ENCODE measurements at places on chromosomes 3 and 15. TPM values are rescaled to one million over a fixed set of nuclear protein-coding genes. Genes with fewer than 3 reads are reported as not detected.

The CCR9 gene
- total RNA-seq: 4.4 TPM

The ZNF654 gene
- 14.7 TPM for total RNA-seq

GRCh38 chr3:107837895-107838612 is 252.8 kb downstream of the CD47 start:
- no peak for DNase-seq
- no peak overlapping the region for H3K4me3 ChIP-seq
- no peak overlapping the region for H3K27ac ChIP-seq
- H3K4me1 ChIP-seq: no peaks in the 10 kb centered on the region

The FBXW12 gene
- not detected for total RNA-seq

DNA sequence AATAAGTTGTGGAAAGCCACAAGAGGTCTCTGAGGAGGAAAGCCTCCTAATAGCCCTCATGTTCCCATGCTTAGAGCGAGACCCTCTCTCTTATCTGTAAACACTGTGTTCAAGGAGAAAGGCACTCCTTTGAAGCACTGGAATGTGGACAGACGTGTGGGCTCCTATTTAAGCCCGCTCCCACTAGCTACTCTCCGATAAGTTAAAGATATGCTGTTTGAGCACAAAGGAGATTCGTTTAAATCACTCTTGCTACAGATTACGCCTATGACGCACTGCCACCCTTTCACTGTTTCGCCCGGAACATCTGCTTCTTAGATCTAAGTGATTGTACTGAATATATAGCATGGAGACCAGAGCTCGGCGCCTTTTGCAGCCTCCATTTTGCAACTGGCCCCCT is 57.8 kb upstream of the FAM3D start:
- DNase-seq: no peak
- H3K27ac ChIP-seq: no peak overlapping the region
- no peaks in the 10 kb centered on the region for H3K36me3 ChIP-seq
- no peaks in the 10 kb centered on the region for H3K27me3 ChIP-seq

- DNase-seq: no peak
- H3K4me1 ChIP-seq: no peaks in the 10 kb centered on the region
- no peak overlapping the region for H3K4me3 ChIP-seq
- no peak overlapping the region for H3K27ac ChIP-seq
- no peaks in the 10 kb centered on the region for H3K27me3 ChIP-seq
Measured at GRCh38 chr3:133851266-133851906, 44.3 kb downstream of the RAB6B start.

DNA sequence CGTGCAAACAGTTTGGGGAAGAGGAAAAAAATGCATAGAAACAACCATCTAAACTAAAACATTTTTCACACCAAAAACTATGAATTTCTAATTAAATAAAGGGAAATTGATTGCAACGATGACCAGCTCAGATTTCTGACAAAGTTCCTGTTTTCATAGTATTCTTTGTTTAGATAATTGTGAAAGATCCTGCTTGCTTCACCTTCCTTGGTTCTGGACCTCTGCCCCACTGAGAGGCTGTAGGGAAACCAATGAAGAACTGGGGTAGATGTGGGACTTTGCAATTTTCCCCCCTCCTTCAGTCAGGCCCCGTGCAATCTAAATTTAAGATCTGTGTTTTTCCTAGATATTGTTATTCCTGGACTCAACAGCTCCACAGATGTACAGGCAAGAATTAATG is 13.8 kb upstream of the TEX264 start:
- H3K4me3 ChIP-seq: no peak overlapping the region
- no peak overlapping the region for H3K27ac ChIP-seq
- no peaks in the 10 kb centered on the region for H3K27me3 ChIP-seq
- DNase-seq: no peak

- no peak for DNase-seq
- H3K27me3 ChIP-seq: no peaks in the 10 kb centered on the region
- no peak overlapping the region for H3K27ac ChIP-seq
Measured at GRCh38 chr3:17175187-17175807, 290.5 kb downstream of the PLCL2 start.

The SLCO2A1 gene
- 22.5 TPM for total RNA-seq

The CHP1 gene
- total RNA-seq: 107 TPM

The C2CD4A gene
- not detected for total RNA-seq

DNA sequence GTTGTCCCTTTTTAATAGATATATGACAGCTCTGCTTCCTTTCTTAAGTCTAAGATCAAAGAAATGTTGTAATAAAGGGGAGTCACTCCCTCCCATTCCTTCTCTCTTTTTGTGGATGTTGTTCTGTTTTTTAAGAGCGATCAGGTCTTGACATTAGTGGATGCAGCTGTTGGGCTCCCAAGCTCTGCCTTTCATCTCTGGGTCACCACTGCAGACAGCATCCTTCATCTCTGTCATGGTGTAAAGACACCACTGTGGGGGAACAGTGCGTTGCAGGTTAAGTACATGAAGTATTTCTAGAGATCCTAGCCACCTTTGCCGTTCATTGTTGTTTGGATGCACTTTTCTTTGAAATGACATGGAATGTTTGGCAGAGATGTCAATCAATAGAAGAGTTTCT is 17.7 kb downstream of the FNDC3B start:
- H3K36me3 ChIP-seq: no peaks in the 10 kb centered on the region
- no peak for DNase-seq
- no peak overlapping the region for H3K4me3 ChIP-seq

GRCh38 chr15:53437366-53437765 is 322.1 kb downstream of the WDR72 start:
- H3K4me3 ChIP-seq: no peak overlapping the region
- H3K27ac ChIP-seq: no peak overlapping the region
- no peaks in the 10 kb centered on the region for H3K36me3 ChIP-seq
- no peaks in the 10 kb centered on the region for H3K27me3 ChIP-seq

- no peak for DNase-seq
- no peak overlapping the region for H3K27ac ChIP-seq
- peaks cover 7% of the 10 kb centered on the region for H3K4me1 ChIP-seq
- H3K36me3 ChIP-seq: no peaks in the 10 kb centered on the region
- H3K27me3 ChIP-seq: peaks cover 73% of the 10 kb centered on the region
Measured at GRCh38 chr3:128491691-128491940, 1.4 kb downstream of the GATA2 start.

GRCh38 chr3:40464339-40465110 is 7.4 kb downstream of the RPL14 start:
- no peaks in the 10 kb centered on the region for H3K4me1 ChIP-seq
- no peak overlapping the region for H3K27ac ChIP-seq
- no peak overlapping the region for H3K4me3 ChIP-seq
- H3K36me3 ChIP-seq: peaks cover 3% of the 10 kb centered on the region
- no peak for DNase-seq
- no peaks in the 10 kb centered on the region for H3K27me3 ChIP-seq

- H3K27me3 ChIP-seq: no peaks in the 10 kb centered on the region
- no peaks in the 10 kb centered on the region for H3K36me3 ChIP-seq
- no peak overlapping the region for H3K27ac ChIP-seq
Measured at GRCh38 chr3:48143992-48144391, 44.2 kb downstream of the CDC25A start.

DNA sequence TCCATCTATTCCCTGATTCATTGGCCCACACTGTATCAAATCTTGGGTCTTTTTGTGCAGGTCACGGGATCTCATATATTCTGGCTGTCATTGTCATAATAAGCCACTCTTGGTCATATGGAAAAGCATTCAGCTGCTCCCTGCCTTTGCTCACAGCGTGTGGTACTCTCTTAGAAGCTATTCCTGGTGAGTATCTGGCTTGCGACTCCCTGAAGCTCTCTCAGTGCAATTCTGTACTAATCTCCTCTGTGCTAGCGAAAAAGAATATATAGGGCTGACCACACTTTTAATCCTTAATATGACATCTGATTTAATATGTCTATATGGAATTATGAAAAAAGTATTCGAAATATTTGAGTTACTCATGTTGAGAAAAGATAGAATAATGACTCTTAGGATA is 440.8 kb upstream of the GBE1 start:
- no peak overlapping the region for H3K27ac ChIP-seq
- DNase-seq: no peak
- H3K27me3 ChIP-seq: no peaks in the 10 kb centered on the region
- no peaks in the 10 kb centered on the region for H3K36me3 ChIP-seq
- no peak overlapping the region for H3K4me3 ChIP-seq

The TM4SF1 gene
- total RNA-seq: 15.2 TPM

- no peaks in the 10 kb centered on the region for H3K4me1 ChIP-seq
- H3K4me3 ChIP-seq: no peak overlapping the region
- H3K27me3 ChIP-seq: no peaks in the 10 kb centered on the region
- H3K36me3 ChIP-seq: no peaks in the 10 kb centered on the region
- no peak for DNase-seq
- no peak overlapping the region for H3K27ac ChIP-seq
Measured at GRCh38 chr3:37906734-37907282, 45.1 kb downstream of the CTDSPL start.

The FAM107A gene
- total RNA-seq: 26.8 TPM

DNA sequence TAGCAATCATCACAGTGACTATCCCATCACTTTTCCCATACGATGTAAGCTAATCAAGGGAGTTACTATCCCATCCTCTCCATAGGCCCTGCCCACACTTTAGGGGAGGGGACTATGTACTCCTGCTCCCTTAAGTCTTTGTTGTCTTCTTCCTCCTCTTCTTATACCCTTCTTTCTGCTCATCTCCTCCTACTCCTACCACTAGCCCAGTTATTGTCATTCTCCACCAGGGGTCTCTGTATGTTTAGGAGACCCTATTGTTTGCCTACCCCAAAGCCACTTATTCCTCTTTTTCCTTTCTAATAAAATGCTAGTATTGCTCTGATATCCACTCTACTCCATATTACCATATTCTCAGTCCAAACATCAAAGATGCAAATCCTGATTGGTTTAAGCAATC is 27.8 kb downstream of the STAC start:
- H3K4me3 ChIP-seq: no peak overlapping the region
- no peak overlapping the region for H3K27ac ChIP-seq
- DNase-seq: no peak
- H3K4me1 ChIP-seq: no peaks in the 10 kb centered on the region
- no peaks in the 10 kb centered on the region for H3K27me3 ChIP-seq
